Endothelial cell of umbilical vein (primary cell): ENCODE measurements at places on chromosomes 6 and 20. TPM values are rescaled to one million over a fixed set of nuclear protein-coding genes. Genes with fewer than 3 reads are reported as not detected.

- no peak for DNase-seq
Measured at GRCh38 chr6:35507221-35507620, 5.5 kb downstream of the TULP1 start.

DNA sequence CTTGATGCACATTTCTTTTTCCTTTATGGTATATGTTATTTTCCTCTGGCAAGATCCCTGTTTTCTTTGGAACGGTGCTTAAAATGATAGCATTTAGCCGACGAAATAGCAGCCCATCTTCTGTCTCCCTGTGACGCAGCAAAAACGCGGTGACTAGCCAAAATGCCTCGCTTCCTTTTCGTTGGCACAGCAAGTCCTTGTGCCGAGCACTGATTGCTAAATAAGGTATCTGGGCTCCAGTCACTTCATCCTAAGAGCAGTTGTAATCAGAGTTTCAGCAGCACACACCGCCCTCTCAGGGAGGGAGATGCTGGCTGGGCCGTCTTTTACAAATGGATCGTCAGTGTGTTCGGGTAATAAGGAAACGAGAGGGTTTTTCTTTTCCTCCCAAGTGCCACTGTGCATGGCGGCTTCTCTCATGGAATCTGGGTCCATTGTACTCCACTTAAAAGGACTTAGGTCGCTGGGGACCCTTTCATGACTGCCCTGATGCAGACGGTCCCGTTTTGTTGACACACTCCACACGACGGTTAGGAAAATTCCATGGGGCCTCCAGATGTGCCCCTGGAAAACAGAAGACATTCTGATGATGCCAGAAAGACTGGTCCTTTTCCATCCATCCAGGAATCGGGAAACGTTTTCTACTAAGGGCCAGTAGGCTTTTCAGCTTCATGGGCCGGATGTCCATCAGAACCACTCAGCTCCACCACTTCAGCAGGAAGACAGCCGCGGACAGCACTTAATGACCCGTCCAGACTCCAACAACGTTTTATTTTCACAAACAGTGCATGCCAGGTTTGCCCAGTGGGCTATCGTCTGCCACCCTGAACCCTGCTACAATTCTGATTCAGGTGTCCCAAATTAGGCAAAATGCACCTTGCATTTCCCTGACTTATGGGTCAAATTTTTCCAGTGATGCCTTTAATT lies 185.5 kb downstream of the CDH4 start:
- no peak for DNase-seq

Gene C6orf118
- not detected in 2 replicates for total RNA-seq

DNA sequence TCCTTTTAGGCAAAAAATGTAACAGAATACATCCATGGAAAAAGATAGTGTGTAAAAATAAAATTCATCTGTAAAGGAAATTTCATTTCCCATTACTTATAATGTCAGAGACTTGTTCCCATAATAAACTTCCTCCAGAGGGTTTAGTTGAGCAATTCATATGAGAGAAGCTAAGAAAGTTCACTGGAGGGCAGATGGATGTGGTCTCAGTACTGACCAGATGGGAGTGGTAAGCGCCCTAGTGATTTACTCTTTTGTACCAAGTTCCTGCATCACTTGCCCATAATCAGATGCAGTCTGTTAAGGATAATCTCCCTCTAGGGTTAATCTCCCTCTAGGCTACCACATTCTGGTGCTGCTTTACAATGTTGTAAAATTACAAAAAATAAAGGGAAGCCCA lies 61.7 kb downstream of the ESF1 start:
- no peak for DNase-seq

DNA sequence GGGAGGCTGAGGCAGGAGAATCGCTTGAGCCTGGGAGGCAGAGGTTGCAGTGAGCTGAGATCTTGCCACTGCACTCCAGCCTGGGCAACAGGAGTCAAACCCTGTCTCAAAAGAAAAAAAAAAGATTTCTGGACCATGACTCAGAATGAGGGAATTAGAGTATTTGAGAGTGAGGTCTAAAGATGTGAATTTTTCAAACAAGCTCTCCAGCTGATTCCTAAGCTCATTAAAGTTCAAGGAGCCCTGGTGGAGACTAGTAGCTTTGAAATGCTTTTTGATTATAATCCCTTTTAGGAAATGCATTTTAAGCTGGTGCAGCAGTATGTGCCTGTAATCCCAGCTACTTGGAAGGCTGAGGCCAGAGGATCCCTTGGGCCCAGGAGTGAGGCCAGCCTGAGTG lies 21.8 kb upstream of the SRF start:
- DNase-seq = no peak

- DNase-seq = peak; percentile 4
Measured at GRCh38 chr6:5498579-5498899, 237.2 kb downstream of the FARS2 start.

Gene FIG4
- 11.5 and 12.2 TPM in 2 replicates for total RNA-seq

Gene HLA-DMB
- total RNA-seq = 0.39 TPM in 1 of 2 replicates, not detected in the other

Gene ADGRF1
- total RNA-seq = not detected in 2 replicates

Gene CNR1
- not detected in 2 replicates for total RNA-seq

Gene TMEM200A
- total RNA-seq = 0.74 and 0.75 TPM in 2 replicates

GRCh38 chr6:137230547-137230946 lies 11.4 kb upstream of the IFNGR1 start:
- no peak for DNase-seq

- no peak for DNase-seq
Measured at GRCh38 chr6:13139119-13139518, 189.2 kb downstream of the TBC1D7 start.

Gene SMPDL3A
- 4.1 TPM in 2 replicates for total RNA-seq

DNA sequence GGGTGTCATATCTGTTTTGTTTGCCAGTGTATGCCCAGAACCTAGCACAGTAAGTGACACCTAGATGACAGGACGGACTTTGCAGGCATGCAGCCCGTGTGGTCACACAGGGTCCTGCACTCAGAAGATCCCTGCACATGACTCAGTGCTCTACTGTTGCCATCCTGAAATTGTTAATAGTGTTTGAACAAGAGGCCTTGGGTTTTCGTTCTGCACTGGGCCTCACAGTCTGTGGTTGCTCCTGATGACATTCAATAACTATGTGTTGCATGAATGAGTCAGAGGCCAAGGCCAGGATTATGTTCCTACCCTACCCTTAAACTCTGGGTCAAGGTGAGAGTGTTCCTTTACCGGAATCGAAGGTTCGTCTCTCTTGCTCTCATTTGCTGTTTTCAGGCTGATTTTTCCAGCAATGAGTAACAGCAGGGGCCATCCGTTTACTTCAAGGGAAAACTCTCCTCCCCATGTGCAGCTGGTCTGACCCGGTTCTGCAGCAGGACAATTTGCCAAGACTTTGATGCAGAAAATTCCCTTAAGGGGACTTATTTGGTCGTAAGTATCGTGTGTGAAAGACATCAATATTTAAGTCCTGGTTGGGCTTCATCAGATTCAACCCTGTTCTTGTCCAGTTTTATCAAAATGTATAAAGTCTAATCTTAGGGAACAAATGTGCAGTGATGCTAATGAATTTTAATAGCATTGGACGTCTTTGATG lies 13.0 kb upstream of the PFDN4 start:
- no peak for DNase-seq

Gene FBXO30
- 10.4 and 11.1 TPM in 2 replicates for total RNA-seq

- peak; percentile 75 for DNase-seq
Measured at GRCh38 chr6:142886431-142887170, 58.4 kb downstream of the HIVEP2 start.

GRCh38 chr20:14992153-14992552 lies 654.7 kb upstream of the FLRT3 start:
- no peak for DNase-seq

Gene FAM83C
- total RNA-seq = not detected in 2 replicates

GRCh38 chr6:12000174-12000573 lies 11.9 kb upstream of the HIVEP1 start:
- DNase-seq = no peak

DNA sequence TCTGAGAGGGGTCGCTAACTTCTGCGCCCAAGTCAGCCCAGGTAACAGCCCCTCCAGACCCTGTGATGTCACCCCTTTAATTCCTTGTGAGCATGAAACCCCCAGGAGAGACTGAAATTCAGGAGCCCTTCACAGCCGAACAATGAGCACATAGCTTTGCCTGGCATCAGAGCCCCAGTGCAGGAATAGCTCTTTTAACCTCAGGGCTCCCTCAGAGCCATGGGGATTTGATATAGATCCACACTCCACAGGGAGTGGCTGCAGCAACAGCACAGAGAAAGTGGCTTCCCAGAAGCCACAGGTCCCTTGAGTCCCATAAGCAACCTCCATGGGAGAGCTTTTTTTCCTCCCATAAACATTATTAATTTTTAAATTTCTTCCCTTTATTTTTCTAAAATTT lies 150.0 kb upstream of the MARCKS start:
- no peak for DNase-seq

GRCh38 chr6:107618672-107619071 lies 128.8 kb downstream of the SOBP start:
- no peak for DNase-seq

DNA sequence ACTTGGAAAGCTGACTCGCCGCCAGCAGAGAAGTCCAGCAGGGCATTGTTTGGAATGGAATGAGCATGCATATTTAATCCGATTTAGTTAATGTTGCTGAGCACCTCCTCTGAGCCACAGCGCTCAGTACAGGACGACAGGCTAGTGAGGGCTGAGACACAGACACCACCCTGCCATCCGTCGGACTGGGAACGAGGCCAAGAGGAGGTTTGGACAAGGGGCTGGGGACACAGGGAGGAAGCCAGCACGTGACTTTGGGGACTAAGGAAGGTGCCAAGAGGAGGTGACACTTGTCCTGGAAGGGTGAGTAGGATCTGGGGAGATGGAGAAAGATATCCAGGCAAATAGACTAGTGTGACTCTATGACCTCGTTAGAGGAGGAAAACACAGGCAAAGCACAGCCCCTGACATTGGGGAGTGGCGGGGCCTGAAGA lies 152.5 kb upstream of the ECI2 start:
- no peak for DNase-seq

Gene CPXM1
- total RNA-seq = 9.3 and 20.3 TPM in 2 replicates

Gene BPIFB1
- total RNA-seq = not detected in 2 replicates
